ENCODE measurements at places on chromosomes 6 and 20.

GRCh38 chr6:54060286-54060685 lies 51.0 kb upstream of the MLIP start:
- DNase-seq = no peak

DNA sequence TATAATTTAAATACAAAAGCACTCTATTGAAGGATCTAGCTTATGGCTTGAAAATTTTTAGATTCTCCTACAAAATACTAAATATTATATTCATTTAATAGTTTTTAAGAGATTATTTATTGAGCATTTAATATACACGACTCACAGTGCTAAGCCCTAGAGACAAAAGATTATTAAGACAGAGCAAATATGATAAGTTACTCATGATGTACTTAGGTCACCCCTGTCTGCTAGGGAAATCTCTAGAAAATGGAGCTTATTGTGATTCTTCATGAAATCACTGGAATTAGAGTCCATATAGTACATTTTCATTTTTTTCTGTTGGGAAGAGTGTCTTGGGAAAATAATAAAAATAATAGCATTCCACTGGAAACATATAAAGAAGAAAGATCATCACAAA lies 37.8 kb downstream of the BEND6 start:
- no peak for DNase-seq

DNA sequence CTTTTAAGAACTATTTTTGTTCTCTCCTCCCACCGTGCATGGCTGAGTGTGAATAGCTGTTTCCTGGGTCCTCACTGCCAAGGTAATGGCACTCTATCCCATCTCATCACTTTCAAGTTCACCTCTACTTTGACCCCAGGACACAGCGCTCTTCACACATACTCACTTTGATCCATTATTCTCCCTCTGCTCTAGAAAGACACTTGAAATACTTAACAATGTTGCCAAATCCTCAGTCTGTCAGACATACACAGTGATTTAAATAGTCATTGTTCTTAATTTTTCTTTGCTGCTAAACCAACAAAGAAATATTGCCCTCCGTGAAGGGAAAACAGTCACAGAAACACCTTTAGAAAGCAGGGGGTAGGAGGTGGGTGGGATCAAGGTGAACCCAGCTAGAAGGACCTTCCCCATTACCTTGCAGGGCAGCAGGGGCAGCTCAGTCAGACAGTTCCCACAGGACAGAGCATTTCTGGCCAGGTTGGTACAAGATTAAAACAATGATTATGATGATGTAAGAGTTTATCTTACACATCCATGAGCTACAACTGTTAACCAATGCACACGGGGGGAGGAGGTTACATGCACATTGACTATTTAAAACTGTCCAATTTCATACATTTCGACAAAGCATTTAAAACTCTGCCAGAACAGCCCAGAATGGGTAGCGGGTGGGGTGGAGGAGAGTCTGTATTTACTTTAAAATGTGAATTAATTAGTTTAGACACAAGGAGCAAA lies 2.4 kb downstream of the SLC22A23 start:
- no peak for DNase-seq

DNA sequence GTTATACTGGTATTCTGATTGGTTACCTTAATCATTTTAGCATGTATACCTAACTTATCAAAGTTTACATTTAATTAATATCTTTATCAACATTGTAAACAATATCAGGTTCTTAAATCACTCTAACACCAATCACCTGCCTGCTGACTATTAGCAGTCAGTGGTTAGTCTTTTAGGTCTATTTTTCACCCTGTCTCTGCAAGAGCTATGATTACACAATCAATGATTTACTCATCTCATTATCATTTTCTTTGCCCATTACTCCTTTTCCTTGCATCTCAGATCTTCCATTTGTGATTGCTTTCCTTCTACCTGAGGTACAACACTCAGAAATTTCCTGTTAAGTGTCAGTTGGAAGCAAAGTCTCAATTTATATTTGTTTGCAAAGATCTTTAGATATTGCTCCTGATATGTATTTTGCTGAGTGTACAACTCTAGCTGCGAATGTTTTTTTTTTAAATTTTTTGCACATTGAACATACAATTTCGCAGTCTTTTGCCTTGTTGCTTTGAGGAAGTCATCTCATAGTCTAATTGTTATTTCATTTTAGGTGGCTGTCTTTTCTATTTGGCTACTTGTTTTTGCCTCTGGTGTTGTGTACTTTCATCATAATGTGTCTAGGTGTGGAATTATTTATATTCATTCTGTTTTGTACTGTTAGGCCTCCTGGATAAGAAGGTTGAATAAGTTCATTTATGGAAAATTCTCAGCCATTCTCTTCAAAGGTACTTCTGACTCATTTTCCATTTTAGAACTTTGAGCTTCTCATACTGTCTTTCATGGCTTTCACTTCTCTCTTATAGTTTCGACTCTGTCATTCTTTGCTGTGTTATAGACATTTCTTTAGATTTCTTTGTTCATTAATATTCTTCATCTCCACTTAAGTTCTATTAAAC lies 104.9 kb upstream of the CEP162 start:
- DNase-seq = no peak

DNA sequence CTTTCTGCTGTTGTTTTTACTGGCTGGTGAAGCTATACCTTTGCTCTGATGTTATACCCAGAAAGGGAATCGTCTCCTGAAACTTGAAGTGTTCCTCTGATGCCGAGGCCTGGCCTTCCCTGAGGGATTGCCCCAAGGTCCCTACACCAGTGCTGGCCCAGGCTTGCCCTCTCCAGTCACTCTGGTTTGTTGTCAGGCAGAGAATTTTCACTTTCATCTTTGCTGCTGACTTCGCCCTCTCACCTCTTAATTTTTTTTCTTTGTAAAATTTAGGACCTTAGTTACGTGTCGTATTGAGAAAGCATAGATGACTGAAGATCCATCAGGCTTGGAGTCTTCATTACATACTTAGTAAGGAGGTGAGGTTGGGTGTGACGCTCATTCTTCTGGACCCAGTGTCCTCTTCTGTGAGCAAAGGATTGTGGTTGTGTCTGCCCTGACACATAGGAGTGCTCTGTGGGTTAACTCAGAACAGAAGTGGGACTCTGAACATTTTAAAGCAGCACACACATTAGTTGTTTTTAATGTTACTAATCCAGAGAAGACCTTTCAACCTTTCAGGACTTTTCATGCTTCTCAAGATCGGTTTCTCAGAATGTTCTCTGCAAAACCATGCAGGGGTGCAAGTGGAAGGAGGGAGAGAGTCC lies 45.4 kb downstream of the TULP4 start:
- DNase-seq = no peak

GRCh38 chr6:113526553-113526952 lies 330.6 kb upstream of the MARCKS start:
- no peak for DNase-seq

- DNase-seq = no peak
Measured at GRCh38 chr6:14713008-14713960, 532.6 kb upstream of the JARID2 start.

DNA sequence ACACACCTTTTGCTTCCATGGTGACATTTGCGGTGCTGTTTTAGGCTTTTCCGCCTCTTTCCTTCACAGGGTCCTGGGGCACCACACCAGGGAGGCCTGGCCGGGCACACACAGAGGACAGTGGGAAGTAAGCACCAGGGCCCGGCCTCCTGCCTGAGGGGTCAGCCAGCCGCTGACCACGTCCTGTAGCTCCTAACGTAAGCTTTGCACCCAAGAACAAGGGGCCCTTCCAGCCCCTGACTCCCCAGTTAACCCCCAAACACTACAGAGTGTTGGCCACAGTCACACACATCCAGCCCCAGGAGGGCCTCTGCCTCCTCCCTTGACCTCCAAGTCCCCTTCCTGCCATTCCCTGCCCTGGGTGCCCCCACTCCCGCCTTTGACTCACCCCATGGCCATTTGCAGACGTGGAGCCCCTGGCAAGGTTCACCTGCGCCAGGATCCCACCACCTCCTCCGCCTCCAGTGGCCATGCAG lies 54.7 kb downstream of the YTHDF1 start:
- DNase-seq = no peak

- DNase-seq = peak; percentile 40
Measured at GRCh38 chr20:47606983-47607613, 105.4 kb downstream of the NCOA3 start.

- DNase-seq = peak; percentile 83
Measured at GRCh38 chr20:47205577-47206123, 150.8 kb downstream of the ZMYND8 start.

GRCh38 chr6:13965582-13966127 lies 40.9 kb downstream of the RNF182 start:
- no peak for DNase-seq

DNA sequence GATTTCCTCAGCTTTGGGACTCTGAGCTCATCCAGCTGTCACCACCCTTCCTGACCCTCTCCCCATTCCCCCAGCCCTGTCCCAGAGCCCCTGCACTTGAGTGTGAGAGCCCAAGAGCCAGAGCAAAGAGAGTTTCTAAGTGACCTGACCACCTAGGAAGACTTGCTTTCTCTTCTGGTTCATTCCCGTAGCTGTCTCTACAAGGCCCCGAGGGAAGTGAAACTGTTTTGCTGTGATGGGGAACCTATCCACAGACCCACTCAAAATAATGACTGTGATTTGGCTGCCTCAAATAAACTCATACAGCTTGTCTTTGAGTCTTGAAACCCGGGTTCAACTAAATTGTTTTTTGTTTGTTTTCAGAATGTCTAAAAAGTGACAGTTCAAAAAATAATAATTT lies 74.6 kb upstream of the XRN2 start:
- DNase-seq = no peak

DNA sequence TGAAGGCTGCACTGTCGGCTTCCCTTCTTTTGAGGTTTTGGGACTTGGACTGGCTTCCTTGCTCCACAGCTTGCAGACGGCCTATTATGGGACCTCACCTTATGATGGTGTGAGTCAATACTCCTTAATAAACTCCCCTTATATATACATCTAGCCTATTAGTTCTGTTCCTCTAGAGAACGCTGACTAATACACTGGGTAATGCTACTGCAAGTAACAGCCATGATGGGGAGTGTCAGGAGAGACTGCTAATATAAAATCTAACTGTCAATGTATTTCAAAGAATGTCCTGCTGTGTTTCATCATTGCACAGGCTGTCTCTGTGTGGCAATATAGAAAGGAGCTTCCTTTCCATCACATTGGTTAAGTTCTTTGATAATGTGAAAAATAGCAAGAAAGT lies 57.7 kb upstream of the UST start:
- DNase-seq = no peak

- DNase-seq = peak; percentile 28
Measured at GRCh38 chr6:144897441-144897921, 612.3 kb downstream of the UTRN start.

- no peak for DNase-seq
Measured at GRCh38 chr6:106860940-106861339, 113.6 kb downstream of the CD24 start.

GRCh38 chr6:12590901-12591300 lies 125.7 kb upstream of the PHACTR1 start:
- no peak for DNase-seq

DNA sequence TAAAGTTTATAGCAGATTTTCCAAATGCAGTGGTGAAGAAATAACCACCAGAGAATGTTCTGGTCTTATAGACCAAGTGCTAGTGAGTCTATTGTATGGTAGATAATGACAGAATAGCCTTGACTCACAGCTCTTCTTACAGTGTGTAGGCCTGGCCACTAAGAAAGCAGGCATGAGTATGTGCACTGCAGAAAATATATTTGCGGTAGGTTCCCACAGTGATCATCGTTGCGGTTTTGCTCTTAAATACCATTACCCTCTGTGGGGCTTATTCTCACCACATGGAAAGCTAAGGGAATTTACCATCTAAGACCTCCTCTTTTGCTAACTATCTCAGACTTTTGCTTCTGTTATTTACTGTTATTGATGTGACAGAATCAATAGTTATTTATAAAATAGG lies 212.3 kb upstream of the SYNDIG1 start:
- no peak for DNase-seq

DNA sequence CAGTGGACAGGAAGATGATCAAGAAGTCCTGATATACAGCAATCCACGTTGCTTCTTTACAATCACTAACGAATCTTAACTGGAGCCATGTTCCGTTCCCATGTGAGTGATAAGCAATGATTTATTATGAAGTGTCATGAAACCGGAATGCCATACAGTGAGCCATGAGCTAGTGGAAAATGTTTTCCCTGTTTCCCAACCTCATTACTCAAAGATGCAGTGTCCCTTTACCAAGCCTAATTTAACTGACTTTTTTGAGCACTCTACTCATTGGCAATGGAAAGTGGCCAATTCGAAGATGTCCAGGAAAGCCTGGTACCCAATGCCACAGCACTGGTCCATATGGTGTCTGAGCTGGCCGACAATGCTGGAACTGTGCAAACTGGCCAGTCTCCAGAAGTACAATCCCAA lies 148.3 kb downstream of the ZNF217 start:
- DNase-seq = no peak

- no peak for DNase-seq
Measured at GRCh38 chr6:12735786-12736185, 19.2 kb downstream of the PHACTR1 start.

GRCh38 chr6:37838219-37838921 lies 18.8 kb downstream of the ZFAND3 start:
- DNase-seq = no peak

- DNase-seq = no peak
Measured at GRCh38 chr6:31886541-31886991, 7.8 kb upstream of the SLC44A4 start.

- DNase-seq = no peak
Measured at GRCh38 chr6:164034602-164035140, 620.2 kb downstream of the QKI start.

DNA sequence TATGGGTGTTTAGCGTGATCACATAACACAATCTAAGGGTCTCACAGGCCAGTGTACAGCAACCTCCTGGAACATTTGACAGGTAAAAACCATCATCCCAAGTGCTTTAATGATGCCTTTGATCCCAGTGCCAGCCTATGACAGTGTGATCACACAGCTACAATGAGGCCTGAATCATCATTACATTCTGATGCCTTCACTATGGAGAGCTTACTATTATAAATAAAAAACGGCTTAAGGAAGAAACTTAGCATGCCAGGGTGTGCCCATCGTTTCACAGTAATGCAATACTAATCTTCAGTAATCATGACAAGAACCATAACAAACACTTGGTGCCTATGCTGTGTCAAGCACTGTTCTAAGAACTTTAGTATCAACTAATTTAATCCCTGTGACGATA lies 11.4 kb downstream of the MAP7 start:
- DNase-seq = no peak

- no peak for DNase-seq
Measured at GRCh38 chr20:33280000-33280680, 2.9 kb upstream of the BPIFB1 start.

- DNase-seq = no peak
Measured at GRCh38 chr6:134216301-134217010, 101.5 kb downstream of the SGK1 start.

Measured in fibroblast of the conjunctiva (primary cell).